Karpas-422 (cell line): ENCODE measurements at places on chromosomes 11 and 22. TPM values are rescaled to one million over a fixed set of nuclear protein-coding genes. Genes with fewer than 3 reads are reported as not detected.

GRCh38 chr22:38477585-38477984 lies 9.7 kb downstream of the KDELR3 start:
- H3K27me3 ChIP-seq: no peaks in the 10 kb centered on the region
- DNase-seq: no peak
- no peak overlapping the region for H3K27ac ChIP-seq

DNA sequence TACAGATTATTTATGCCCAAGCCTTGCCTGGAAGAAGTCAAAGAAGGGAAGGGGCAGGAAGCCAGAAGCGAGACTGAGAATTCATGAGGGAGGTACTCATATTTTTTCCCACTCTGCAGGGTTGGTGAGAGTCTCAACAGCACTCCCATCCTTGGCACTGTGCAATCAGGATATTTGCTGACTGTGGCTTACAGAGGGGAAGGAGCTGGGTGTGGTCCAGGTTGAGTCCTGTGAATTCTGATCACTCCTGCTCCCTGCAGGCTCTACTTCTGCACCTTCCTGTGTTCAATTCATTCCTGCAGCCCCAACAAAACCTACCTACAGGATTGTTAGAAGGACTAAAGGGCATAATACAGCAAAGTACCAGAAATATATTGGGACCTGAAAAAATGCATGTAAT lies 530.5 kb downstream of the INSC start:
- H3K27me3 ChIP-seq: no peaks in the 10 kb centered on the region
- H3K36me3 ChIP-seq: no peaks in the 10 kb centered on the region
- DNase-seq: no peak
- no peak overlapping the region for H3K4me3 ChIP-seq

GAB4 gene
- 0.11 TPM in 1 of 2 replicates, not detected in the other for total RNA-seq

DNA sequence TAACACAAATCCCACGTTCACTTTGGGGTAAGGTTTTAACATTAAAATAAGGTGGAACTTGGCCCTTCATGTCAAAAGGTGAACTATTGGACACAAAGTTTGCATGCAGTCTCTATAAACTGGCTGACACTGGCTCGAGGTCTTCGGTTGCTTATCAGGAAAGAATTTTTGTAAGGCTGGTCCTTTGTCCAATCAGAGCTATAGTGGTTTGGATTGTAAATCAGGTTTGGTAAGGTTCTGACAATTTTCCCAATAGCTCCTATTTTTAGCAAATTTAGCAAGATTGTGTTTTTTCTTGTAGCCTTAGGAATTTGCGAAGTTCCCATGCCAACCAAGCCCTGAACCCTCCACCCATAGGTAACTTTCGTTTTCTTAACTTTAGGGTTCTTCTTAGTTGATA lies 17.6 kb upstream of the MED17 start:
- no peak overlapping the region for H3K4me3 ChIP-seq
- H3K27ac ChIP-seq: no peak overlapping the region

- H3K4me1 ChIP-seq: no peaks in the 10 kb centered on the region
- no peak for DNase-seq
- no peak overlapping the region for H3K27ac ChIP-seq
- no peak overlapping the region for H3K4me3 ChIP-seq
- no peaks in the 10 kb centered on the region for H3K36me3 ChIP-seq
- H3K27me3 ChIP-seq: no peaks in the 10 kb centered on the region
Measured at GRCh38 chr11:13896175-13896980, 66.1 kb upstream of the SPON1 start.

CARD16 gene
- total RNA-seq: 16.4 and 18.0 TPM in 2 replicates

CRYBB2 gene
- not detected in 2 replicates for total RNA-seq

BACE1 gene
- not detected in 2 replicates for total RNA-seq
